ENCODE measurements at places on chromosomes 5 and 9. TPM values are rescaled to one million over a fixed set of nuclear protein-coding genes. Genes with fewer than 3 reads are reported as not detected.

- DNase-seq = no peak
Measured at GRCh38 chr5:902129-902916, 9.6 kb downstream of the TRIP13 start.

- DNase-seq = peak; percentile 67
Measured at GRCh38 chr5:83721953-83722901, 1.6 kb upstream of the HAPLN1 start.

GRCh38 chr5:14165375-14166106 is 22.4 kb downstream of the TRIO start:
- DNase-seq = no peak

Gene OTULIN
- 19.6 TPM for polyA plus RNA-seq

DNA sequence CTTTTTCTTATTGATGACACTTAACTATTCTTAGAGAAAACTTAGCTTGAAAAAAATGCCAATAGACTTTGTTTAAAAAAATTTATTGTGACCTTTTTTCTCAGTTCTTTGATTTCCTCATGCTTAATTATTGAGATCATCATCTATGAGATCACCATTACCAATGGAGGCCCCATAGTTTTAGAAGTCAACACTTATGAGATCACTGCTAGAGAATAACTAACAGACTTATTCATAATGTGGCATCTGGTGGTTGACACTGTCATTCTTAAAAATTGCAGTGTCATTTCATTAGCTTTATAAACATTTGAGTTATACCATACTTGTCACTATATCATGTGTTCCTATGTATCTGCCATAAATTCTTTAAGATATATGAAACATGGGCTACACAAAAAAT is 14.9 kb upstream of the FEM1C start:
- DNase-seq = no peak

Gene TAF11L10
- not detected for polyA plus RNA-seq

Gene PRLR
- 2.8 TPM for polyA plus RNA-seq

- DNase-seq = no peak
Measured at GRCh38 chr5:122114501-122114900, 14.8 kb upstream of the ZNF474 start.

Gene BNIP1
- 11.5 TPM for polyA plus RNA-seq

Gene MARCHF6
- 143 TPM for polyA plus RNA-seq

DNA sequence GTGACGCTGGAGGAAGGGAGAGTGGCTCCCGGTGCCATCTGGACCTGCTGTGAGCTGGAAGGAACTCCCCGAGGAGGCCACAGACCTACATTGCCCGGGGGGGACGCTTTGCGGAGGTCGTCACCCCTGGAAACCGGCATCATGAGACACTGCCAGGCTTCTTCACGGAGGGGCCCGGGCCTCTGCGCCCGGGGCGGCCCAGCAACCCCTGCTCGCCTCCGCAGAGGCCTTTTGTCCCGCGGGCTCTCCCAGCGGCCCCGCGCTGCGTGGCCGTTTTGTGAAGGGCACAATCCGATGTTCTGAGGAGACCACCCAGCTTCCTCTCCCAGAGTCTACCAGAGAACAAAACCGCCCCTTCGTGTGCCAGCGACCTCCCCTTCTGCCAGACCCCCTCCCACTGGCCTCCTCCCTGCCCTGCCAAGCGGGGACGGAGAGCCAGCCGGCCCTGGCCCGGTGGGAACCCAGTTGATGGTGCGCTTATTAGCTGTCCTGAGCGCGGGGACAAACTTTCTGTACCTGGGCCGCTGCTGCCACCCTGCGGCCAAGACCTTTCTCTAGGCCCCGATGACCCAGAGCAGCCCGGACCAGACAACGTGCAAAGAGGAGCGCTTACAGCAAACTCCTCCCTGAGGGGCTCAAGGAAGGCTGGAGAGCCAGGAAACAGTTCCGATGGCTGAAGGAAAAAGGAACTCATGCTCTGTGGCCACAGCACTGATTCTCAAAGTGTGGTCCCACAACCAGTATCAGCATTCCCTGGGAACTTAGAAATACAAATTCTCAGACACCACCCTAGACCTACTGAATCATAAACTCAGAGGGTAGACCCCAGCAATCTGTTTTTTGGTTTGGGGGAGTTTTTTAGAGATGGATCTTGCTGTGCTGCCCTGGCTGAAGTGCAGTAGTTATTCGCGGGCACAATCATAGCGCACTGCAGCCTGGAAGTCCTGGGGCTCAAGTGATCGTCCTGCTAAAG is 86.7 kb downstream of the SLC1A3 start:
- DNase-seq = peak; percentile 80

Gene BTNL9
- 12.0 TPM for polyA plus RNA-seq

GRCh38 chr5:175859916-175860315 is 11.5 kb upstream of the CPLX2 start:
- no peak for DNase-seq

DNA sequence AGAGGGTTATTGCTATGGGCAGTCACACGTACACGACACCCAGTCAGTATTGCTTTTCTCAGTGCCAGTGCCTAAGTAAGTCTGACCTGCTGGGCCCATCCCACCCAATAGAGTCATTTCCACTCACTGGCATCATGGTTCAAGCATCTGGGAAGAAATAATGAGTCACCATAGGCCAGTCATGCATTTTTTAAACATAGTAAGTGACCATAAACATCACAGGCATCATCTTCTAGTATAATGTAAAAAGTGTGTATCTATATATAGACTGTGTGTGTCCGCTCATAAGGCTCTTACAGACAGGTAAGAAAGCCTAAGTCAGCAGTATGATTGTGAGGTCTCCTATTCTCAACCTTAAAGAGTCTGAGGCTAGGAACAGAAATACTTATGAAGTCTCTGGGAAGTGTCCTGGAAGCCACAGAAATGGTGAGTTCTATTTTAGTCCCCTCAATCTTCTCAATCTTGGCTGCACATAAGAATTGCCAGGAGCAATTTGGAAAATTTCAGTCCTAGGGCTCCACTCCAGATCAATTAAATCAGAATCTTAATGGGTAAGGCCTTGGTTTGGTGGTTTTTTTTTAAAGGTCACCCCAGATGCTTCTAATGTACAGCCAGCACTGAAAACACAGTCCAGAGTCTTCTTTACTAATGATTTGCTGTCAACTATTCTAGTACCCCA is 65.2 kb downstream of the ZNF366 start:
- no peak for DNase-seq

GRCh38 chr5:156356238-156356637 is 29.3 kb downstream of the SGCD start:
- no peak for DNase-seq

DNA sequence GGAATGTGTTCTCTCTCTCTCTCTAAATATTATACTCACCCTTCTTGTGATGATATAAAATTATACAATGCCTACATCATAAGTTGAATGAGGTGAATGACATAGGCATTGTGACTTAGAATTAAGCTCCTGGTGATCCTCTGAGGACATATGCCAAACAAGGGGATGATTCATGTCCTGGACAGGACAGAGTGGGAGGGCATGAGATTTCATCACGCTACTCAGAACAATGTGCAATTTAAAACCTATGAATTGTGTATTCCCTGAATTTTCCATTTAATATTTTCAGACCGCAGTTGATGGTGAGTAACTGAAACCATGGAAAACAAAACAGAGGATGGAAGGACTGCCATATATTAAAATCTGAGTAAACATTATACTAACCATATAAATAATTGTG is 782.2 kb upstream of the NUDT12 start:
- DNase-seq = no peak

DNA sequence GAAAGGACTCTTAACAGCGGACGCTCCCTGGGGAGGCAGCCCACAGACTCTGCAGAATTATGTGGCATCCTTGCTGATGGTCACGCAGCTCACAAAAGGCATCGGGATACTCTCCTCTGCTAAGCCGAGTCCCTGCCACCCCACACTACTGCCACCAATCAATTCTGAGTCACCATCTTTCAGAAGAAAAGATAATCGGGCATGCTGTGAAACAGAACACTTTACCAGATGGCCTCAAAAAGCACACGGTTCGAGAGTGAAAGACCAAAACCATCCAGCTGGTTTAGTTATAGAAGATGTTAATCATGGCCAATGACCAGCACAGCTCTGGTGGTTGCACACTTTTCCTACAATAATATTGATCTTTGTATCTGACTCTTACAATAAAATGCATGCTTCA is 136.3 kb downstream of the MYO10 start:
- no peak for DNase-seq

Gene ARSI
- 25.3 TPM for polyA plus RNA-seq

- DNase-seq = no peak
Measured at GRCh38 chr9:120161776-120162175, 418.2 kb downstream of the CDK5RAP2 start.

DNA sequence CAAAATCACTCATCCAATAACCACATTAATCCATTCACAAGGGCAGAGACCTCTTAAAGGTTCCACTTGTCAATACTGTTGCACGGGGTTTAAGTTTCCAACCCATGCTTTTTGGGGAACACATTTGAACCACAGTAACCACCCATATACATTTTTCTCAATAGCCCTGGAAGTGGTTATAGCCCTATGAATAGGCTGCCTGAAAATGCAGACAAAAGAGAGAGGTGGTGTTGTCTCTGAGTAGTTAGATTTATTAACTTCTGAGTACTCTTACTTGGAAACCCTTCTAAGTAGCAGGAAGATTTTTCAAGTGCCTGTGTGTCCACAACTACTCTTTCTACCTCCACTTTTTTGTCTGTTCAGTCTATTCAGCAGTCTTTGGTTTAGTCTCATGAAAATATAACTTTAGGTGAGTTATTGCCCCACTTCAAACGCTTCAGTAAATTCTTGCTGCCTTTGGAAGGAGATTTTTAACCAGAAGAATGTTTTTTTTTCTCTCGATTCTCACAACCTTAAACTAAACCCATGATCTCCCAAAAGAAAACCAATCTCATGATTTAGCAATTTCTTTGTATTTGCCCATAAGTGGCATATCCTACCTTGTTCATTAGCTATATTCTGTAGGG is 42.6 kb downstream of the ARHGEF28 start:
- DNase-seq = no peak

DNA sequence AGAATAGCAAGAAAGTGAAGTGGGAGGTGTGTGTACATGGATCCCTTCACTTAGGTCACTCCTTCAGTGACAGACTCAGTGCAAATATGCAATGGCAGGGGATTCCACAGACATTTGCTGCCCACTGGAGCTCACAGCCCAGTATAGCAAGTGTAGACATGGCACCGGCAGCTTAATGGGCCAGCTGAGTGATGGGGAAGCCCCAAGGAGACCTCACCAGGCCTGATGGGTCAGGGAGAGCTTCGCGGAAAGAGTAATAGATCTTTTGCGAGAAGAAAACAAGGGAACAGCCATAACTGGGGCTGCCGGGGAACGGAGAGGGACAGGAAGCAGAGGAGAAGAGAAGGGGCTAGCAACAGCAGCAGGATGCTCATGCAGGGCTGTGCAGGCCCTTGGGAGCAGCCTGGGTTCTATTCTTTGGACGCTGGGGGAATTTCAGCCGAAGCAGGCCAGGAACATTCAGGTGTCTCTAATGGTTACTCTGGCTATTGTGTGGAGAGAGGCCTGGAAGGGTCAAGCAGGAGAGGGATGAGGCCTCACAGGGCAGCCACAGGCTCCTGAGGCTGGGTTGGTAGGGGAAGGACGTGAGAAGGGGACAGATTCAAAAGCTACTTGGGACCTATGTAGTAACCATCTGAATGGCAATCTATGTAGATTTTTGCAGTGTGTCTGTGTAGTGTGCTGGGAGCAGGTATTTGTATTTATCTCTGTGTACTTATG is 27.0 kb downstream of the TCF7 start:
- DNase-seq = no peak

GRCh38 chr5:2017540-2018389 is 135.0 kb upstream of the IRX4 start:
- no peak for DNase-seq

Gene NR5A1
- polyA plus RNA-seq = 0.04 TPM
